Activated T-helper 1 cell treated with anti-CD3 and anti-CD28 coated beads, Interleukin-12 subunit alpha, Interleukin-12 subunit beta, Interleukin-2, Interleukin-4 antibody, amounts not matched to agents 30 ng/mL and 10 ng/mL and 1 ng/mL, durations not matched to agents 14 hours and 24 hours and 36 hours (primary cell): ENCODE measurements at places on chromosomes 2 and 18.

DNA sequence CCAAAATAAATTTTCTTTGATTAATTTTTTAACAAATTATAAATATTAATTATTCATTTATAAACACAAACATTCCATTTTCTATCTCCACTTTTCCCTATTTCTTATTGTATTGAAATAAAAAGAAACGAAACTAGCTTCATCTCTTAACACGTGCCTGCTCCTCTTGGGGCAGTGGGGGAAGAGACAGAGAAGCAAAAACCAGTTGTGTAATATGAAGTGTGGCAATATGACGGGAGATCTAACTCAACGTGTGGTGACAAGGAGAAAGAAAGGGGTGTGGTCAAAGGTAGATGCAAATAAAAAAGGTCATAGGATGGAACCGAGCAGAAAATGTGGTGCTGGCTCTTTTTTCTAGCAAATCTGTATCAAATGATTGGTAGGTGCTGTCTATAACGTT is 106.9 kb upstream of the SLC8A1 start:
- H3K27me3 ChIP-seq = no peaks in the 10 kb centered on the region
- H3K27ac ChIP-seq = no peak overlapping the region
- H3K4me3 ChIP-seq = no peak overlapping the region
- DNase-seq = no peak
- no peaks in the 10 kb centered on the region for H3K36me3 ChIP-seq

DNA sequence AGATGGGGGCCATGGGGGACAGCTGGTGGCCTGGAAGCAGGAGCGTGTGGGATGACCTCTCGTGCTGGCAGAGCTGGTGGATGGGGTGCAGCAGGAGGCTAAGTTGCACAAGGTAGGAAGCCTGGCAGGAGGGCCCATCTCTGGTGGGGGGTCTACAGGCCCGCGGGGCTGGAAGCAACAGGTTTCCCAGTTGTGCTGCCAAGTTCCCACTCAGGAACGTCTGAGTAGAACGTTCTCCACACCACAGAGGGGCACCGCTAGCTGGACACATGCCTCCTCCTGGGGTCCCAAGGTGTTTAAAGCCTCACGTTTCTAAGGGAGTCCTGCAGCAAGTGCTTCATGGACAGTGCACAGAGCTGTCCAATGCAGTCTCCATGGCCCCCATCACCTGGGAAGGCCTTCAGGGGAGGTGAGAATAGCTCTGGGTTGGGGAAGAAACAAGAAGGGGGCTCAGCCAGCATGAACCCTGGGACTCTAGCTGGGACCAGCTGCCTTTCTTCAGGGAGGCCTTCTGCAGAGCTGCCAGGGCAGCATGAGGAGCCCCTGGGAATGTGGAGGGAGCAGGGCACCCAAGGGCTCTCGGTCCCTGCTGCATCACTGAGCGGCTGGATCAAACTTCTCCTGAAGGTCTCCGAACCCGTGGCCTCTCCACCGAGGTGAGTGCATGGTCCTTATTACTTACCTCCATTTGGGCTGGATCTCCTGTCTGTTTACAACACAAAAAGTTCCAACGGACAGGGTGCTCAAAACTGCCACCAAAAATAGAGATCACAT is 80.0 kb downstream of the TWIST2 start:
- no peaks in the 10 kb centered on the region for H3K36me3 ChIP-seq
- H3K4me1 ChIP-seq = no peaks in the 10 kb centered on the region

DNA sequence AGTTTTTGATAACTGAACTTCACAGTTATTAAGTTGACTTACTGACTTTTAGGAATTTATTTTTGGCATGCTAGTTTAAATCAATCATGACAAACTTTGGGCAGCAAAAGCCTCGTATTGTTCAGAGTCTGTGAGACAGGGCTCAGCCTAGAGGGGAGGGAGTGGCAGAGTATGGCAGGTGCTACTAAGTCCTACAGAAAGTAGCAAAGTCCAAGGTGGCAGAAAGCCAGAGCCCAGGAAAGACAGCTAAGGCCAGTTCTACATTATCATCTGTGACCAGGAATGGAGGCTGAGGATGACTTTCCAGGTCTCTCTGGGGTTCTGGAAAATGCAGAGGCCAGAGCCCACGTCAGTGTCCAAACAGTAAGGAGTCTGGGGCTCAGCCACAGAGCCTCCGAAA is 34.2 kb downstream of the CHST10 start:
- H3K27ac ChIP-seq = no peak overlapping the region
- peaks cover 7% of the 10 kb centered on the region for H3K27me3 ChIP-seq

DNA sequence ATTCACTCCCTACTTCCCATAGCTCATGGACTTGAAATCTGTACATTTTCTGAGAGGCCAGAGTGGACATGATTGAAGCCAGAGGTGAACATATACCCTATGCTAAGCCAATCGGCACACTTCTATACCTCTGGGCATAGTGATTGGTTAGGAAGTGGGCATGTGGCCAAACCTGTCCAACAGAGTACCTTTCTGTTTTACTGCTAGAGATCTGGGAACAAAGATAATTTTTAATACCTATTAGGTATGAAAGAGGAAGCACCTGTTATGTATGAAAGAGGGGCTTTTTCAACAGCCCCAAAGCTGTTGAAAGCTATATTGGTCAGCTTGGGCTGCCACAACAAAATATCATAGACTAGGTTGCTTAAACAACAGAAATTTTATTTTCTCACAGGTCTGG is 27.7 kb downstream of the METTL8 start:
- H3K27me3 ChIP-seq = no peaks in the 10 kb centered on the region
- H3K4me3 ChIP-seq = no peak overlapping the region
- no peak for DNase-seq
- no peak overlapping the region for H3K27ac ChIP-seq
- peaks cover 14% of the 10 kb centered on the region for H3K4me1 ChIP-seq

DNA sequence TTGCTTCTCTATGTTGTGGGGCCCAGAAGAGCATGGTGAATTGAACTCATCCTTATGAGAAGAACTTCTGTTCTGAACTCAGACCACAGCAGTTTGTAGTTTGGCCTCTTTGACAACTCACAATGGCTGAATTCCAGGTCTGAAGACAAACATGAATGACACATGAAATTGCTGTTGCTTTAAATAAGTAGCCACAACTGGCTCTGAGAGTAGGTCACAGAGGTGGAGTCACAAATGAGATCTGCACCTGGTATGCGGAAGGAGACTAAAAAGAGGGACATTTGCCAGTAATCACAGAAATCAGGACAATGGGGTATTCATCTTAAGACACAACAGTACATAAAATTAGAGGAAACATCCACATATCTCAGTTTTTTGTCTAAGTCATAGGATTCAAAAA is 290.3 kb upstream of the MMADHC start:
- H3K36me3 ChIP-seq = no peaks in the 10 kb centered on the region
- DNase-seq = no peak

- no peak for DNase-seq
- H3K4me3 ChIP-seq = no peak overlapping the region
- H3K4me1 ChIP-seq = peaks cover 11% of the 10 kb centered on the region
- no peaks in the 10 kb centered on the region for H3K27me3 ChIP-seq
Observed at GRCh38 chr2:23548143-23548769, 163.3 kb downstream of the KLHL29 start.

- H3K27me3 ChIP-seq = peaks cover 32% of the 10 kb centered on the region
- H3K4me1 ChIP-seq = no peaks in the 10 kb centered on the region
- no peak for DNase-seq
- H3K4me3 ChIP-seq = no peak overlapping the region
Observed at GRCh38 chr2:129922571-129923264, 56.7 kb upstream of the RAB6C start.

DNA sequence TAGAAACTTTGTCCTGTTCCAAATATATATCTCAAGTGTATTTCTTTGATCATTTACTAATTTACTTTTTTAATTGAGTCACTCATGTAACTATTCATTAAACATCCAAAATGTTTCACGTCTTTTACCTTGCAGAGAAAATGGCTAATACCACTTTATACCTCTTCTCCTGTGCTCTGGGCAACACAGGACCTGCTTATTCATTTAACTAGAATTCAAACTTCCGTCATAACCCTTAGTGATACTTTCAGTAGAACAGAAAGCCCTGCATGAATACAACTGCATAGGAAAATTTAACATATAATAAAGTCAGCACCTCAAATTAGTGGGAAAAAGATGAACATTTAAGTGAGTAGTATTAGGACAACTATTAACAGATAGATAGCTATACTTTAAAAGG is 205.2 kb downstream of the MREG start:
- H3K4me3 ChIP-seq = no peak overlapping the region
- peaks cover 14% of the 10 kb centered on the region for H3K4me1 ChIP-seq
- H3K27ac ChIP-seq = no peak overlapping the region
- H3K27me3 ChIP-seq = peaks cover 8% of the 10 kb centered on the region
- DNase-seq = no peak
